ENCODE measurements at places on chromosomes 3 and 15.

DNA sequence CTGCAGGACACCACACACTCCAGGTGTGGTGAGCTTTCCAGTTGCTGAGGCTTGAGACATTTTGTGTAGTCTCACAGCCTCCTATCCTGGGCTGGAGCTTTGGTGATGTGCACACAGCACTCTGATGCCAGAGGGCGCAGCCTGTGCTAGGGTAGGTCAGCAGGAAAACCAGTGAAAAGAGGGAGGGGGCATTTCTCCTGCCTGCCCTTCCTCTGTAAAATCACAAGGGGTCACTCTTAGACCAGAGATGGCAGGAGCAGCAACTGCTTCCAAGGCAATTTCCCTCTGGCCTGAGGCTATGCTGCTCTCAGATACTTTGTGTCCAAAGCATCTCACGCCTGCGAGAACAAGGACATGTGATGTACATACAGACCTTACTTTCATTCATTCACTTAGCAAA, 16.5 kb upstream of the MUSTN1 start:
- peak; percentile 17 for DNase-seq

DNA sequence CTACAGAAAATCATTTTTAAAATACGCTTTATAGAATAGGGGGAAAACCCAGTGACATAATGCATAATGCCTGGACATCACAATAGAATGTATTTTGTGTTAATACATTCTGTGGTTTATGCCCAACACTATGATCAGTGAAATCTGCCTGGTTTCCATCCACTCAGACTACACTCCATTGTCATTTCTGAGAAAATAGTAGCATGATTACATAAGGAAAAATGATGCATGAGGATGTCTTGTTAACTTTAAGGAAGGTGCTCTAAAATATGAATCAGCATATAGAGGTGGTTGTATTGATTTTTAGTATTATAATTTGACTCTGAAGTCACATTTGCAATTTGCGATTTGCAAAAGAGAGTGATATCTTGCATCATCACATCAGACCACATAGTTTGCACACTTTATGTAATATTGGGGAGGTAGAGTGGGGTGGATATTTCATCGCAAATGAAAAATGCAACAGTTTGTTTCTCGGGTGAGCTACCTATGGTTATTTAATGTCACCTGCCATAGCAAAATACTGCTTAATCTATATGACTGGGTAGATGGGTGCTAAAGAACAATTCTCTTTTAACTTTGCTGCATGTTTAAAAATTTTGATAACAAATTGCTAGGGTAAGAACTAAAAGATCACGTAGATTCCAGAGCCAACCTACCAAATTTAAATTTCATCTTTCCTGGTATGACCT, 403.9 kb downstream of the IL5RA start:
- no peak for DNase-seq

DNA sequence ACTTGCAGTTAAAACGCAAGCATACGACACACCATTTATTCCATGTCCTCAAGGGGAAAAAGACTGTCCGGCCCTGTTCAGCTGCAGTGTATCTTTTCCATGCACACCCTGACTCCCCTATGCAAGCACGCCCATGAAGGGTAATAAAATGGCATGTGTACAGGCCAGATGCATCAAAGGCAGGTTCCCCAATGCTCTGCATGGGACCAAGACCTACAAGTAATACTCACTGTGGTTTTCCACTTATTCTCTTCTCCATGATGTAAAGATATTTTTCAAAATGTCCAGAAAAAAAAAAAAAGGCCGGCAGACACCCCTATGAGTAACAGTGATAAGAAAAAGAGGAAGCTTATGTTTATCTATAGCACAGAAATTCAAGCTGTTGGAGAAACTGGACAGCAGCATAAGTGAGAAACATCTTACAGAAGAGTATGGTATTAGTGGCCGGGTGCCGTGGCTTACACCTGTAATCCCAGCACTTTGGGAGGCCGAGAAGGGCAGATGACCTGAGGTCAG, 70.8 kb downstream of the MCF2L2 start:
- no peak for DNase-seq

DNA sequence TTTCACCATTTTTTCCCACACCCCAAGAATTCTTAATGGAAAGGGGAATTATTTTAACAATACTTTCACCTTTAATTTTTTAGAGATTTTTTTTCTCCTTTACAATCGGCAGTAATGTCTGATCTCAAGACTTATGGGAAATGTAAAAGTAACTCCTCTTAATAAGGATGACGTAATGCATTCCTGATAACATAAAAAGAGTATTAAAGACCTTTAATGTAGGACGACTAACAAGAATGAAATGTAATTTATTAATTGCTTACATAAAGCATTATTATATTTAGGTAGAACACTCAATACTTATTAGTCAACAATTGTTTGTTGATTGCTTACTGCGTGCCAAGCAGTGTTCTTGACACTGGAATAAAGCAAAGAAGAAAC, 416.8 kb upstream of the NAALADL2 start:
- no peak for DNase-seq

DNA sequence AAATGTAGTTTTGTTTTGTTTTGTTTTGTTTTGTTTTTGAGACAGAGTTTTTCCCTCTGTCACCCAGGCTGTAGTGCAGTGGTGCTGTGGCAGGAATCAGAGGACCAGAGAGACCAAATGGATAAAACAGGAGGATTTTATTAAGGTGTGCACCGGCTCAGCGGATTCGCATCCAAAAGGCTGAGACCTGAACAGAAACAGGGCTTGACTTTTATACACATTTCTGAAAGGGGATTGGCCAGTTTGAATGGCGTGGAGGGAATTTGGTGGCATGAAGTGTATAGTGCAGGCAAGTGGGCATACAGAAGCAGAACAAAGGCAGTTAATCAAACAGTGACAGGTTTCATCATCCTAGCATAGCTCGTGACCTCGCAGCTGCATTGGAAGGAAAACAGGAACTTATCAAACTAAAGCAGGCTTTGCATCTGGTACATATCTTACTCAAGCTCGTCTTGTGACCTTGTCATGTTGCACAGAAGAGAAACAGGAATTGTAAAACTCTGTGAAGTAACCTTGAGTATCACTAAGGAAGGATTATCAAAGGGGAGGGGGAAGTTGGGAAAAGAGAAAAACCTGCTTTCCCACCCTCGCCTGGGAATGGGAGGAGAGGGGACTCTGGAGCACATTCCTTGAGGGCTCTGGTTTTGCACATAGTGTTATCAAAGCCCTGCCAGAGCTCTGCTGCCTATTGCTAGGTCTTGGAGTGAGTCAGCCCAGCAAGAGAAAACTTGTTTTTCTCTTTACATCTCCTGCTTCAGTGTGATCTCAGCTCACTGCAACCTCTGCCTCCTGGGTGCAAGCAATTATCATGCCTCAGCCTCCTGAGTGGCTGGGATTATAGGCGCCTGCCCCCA, 38.5 kb downstream of the C3orf62 start:
- no peak for DNase-seq

DNA sequence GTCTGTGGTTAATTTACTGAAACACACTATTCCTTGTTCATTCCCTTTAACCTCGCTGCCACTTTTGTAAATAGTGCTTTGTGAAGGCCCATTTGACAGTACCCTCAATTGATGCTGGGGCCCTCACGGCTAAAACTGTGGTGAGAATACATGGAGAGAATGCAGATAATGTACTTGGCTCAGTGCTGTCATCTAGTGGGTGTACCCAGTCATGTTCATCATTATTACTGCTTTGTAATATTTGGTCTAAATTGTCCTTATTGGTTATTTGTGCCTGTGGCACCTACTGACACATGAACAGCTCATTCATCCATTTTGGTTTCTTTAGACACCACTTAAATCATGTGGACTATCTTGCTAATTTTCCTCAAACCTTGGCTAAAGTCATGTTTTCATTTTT, 543.6 kb downstream of the EDEM1 start:
- no peak for DNase-seq

DNA sequence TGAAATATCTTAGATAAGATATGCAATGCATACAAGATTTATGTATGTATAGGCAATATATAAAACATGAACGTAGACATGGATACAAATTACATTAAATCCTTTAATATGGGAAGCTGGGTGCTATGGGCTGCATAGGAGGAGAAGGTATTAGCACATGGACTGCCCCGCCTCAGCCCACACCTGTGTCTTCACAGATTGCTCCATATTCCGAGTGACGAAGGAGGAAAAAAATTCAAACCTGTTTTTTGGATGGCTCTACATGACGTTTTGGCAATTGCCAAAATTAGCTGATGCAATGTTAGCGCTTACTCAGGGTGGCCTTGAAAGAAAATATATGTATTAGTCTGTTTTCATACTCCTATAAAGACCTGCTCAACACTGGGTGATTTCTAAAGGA, 223.4 kb upstream of the SLCO3A1 start:
- no peak for DNase-seq

DNA sequence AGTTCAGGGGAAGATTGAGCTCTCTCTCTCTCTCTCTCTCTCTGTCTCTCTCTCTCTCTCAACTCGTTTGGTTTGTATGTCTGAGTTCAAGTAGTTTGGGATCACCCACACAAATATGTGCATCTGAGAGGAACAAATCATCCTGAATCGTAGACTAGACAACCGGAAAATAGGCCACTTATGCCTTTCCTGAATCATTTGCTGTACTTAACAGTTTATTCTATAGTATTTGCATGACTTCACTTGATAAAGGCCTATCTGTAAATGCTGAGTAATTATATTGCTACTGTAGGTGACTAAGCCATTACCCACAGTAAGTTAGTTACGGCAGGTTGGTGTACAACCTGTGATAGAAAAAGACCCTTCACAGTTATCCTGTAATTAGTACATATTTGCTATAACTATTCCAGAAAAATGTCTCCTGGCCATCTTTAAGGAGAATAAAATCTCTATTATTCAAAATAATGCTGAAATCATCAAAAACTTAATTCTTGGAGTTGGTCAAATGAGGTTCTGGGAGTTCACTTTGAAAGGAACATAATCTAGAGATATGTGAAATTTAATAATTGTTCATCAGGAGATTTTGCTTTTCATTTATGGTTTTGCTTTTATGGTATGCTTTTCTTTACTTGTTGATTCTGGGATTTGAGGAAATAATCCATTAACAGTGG, 31.1 kb downstream of the OXSM start:
- DNase-seq, result no peak

- no peak for DNase-seq
Observed at GRCh38 chr3:193791041-193792032, 198.3 kb downstream of the OPA1 start.

DNA sequence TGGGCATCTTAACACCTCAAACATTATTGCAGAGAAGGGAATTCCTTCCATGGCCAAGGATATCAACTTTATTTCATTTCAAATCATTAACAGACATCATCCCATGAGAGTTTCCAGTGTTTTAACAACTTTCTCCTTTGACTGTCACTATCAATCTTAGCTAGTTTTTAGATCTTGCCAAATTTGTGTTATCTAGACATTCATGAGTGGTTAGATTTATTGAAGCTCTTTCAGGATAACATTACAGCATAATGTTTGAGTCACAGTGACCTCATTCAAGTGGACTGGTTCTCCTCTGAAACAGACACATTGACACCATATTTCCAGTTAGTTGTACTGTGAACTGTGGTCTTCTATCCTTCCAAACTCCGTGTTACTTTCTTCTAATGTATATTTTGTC, 8.6 kb upstream of the TNFAIP8L3 start:
- DNase-seq, result peak; percentile 85

DNA sequence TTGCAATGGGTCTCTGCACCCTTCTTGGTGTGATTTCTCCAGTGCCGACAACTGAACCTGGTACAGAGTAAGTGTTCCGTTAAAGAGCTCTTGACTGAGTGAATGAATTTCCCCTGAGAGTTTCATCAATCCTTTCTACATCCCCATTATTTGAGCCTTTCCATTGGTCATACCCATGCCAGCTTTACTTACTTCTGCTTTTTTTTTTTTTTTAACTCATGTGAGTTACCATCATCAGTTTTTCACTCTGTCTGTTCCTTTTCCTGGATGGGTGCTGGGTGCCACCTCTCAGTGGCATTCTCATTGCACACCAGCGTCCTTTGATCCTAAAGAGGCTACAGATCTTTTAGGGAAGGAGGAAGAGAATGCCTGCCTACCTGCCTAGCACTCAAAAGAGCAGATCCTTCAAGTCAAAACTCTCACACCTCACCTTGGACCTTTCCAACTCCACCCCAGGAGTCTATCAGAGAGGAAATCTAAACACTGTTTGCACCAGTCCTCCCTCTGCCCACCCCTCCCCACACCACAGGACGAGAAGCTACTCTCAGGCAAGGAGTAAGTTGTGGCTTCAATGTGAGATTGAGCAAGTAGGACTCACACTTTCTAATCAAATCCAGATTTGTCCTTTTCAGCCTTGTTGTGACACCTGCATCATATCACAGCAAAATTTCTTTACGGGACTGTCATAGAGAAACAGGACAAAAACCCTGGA, 13.1 kb upstream of the USP3 start:
- DNase-seq, result peak; percentile 46

- no peak for DNase-seq
Observed at GRCh38 chr3:40841570-40842109, 316.9 kb downstream of the ZNF621 start.

DNA sequence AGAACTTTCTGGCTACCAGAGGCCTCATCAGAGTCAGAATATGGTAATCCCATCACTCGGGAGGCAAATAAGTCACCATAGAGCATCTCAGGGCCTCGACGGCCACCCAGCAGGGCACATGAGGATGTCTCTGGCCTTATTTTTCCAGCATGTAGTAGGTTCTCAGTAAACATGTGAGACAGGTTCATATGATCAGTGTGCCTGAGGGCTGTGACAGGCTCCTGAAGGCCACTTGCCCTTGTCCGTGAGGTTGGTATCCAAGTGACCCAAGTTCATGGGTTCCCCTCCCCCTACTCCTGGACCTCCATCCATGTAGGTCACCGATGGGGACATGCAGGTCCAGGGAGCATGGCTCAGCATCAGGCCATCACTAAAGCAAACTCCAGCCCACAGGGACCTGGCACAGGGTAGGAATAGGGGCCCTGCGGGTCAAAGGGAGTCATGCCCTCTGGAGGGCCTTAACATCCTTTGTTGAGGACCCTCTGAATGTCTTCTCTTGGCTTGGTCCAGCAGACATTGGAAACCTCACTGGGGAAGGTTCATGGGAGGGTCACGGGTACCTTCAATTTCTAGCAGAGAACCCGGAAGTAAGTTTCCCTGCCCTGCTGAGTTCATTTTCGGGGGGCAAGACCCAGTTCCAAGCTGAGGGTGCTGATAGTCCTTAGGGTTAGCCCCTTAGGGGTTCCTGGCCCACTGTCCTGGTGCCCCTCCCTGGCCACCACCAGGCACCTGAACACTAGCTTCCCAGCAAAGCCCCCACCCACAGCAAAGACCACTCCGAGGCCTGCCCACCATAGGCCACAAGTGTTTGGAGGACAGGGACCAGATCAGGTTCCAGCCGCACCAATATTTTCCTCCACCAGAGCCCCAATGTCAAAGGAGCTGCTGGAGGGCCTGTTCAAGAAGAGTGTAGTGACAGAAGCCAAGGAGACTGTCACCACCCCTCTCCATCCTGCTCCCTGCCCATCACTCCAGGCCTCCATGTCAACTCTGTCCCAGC, 61.1 kb downstream of the ZNF445 start:
- DNase-seq, result no peak

GRCh38 chr3:140753865-140754754, 76.2 kb downstream of the TRIM42 start:
- no peak for DNase-seq
